HL-60 (cell line): ENCODE measurements at places on chromosomes 7 and 10.

- no peak for DNase-seq
These were observed 638.1 kb upstream of the CNTNAP2 start for GRCh38 chr7:145478541-145478940.

- DNase-seq, result no peak
These were observed 127.5 kb upstream of the ANKRD1 start for GRCh38 chr10:91048380-91048779.

DNA sequence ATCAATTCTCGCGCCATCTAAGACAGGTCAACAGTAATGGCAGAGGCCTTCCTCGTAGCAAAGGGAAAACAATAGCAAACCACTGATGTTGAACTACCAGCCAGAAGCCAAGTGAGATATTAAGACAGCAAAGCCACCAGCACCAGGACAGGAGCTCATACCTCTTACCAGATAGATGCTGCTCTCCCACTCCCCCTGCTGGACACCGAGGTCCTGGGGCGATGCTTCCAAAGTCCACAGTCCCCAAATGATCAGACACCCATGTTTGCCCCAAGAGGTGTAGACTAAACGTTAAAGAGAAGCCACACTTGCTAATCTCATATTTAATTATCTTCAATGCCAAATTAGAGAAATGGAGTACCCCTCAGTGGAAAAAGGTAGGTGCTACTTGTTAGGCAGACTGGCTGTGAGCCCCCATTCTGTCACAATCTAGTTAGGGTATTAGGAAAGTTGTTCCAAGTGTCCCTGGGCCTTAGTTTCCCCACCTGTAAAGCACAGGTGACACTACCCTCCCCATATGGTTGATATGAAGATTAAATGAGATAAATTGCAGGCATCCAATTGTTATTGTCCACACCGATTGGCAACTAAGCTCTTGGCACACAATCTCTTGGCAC is 39.9 kb downstream of the TOMM7 start:
- DNase-seq, result peak; percentile 65

- DNase-seq, result no peak
These were observed 201.7 kb downstream of the PHF14 start for GRCh38 chr7:11175371-11175770.

DNA sequence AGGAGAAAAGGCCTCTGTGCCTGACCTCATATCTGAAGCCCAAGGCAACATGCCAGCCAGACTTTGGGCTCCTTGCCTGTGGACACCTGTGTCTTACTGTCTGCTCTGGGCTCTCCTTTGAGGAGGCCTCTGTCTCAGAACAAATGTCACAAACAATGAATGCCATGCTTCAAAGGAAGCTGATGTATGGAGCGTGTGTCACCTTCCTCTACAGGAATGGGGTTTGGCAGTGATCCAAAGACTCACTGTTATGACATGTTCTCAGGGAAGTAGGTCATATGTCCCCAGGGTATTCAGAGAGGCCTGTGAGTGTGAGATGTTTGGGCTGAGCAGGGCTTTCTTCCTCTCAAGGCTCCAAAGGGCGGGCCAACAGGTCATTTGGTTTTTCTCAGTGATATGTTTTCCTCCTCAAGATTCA is 38.4 kb downstream of the PTPRE start:
- peak; percentile 82 for DNase-seq

DNA sequence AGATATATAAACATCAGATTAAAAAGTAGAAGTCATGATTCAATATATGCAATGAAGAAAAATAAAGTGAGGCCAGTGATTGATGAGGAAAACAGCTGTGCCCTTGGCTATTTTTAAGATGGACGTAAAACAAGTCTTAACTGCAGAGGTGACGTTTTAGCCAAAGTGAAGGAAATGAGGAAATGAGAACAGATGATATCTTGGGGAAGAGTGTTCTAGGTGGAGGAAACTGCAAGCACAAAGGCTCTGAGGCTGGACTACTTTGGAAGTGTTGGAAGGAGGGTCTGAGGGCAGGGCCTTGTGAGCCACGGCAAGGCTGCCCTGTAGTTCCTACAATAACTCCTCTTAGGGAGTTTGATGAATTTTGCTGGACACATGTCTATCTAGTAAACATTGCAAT is 140.5 kb upstream of the AKR1E2 start:
- DNase-seq, result no peak

DNA sequence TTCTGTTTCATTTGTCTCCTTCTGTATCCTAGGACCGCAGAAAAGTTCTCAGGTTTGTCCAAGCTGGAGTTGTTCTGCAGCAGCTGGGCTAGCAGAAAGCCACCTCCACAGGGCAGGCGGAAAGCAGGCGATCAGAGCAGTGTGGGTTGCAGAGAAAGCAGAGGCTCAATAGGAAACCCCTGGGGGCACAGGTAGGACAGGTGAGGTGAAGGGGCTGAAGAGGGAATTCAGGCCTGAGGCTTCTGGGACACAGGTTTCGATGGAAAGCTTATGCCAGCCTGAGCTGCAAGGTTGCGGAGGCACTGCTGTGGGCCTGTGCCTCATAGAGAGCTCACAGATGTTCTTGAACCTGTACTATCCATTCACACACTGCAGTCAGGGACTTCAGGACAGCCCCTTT is 194.9 kb upstream of the TPK1 start:
- no peak for DNase-seq

GRCh38 chr10:6365384-6365783 is 162.7 kb downstream of the PFKFB3 start:
- DNase-seq, result no peak

- no peak for DNase-seq
These were observed 23.1 kb downstream of the ZCCHC24 start for GRCh38 chr10:79422178-79422892.

DNA sequence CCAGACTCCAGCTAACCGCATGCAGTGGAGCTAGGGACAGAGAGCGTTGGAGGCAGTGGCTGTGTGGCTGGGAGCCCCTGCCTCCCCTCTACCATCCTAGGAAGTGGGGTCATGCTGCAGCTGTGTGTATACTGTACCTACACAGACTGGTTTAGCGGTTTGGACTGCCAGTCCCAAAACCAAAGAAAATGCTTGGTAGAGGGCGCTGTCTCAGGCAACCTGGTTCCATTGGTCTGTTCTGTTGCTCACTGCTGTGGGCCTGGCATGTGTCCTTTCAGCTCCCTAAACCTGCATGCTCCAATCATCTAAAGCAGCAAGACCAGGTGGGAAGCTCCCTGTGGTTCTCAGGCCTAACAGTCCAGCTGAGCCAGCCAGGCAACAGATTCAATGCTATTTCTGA is 4.5 kb downstream of the RBP4 start:
- DNase-seq, result no peak

DNA sequence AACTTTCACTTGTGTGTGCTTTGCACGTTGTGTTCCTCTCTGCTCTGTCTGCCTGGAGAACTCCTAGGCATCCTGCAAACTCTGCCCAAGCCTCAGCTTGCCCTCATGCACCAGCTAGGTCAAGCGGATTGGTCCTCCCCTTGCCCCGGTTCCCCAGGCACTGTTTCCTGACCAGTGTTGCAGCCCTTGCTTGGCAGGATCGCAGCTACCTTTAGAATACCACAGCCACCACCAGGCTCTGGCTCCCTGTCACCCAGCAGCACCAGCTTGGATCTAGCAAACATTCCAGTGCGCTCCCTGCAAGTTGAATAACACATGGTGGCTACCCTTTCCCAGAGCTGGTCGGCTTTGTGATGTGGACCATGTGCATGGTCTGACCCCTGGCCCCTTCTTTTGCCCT is 19.0 kb downstream of the ZMIZ1 start:
- DNase-seq, result no peak

DNA sequence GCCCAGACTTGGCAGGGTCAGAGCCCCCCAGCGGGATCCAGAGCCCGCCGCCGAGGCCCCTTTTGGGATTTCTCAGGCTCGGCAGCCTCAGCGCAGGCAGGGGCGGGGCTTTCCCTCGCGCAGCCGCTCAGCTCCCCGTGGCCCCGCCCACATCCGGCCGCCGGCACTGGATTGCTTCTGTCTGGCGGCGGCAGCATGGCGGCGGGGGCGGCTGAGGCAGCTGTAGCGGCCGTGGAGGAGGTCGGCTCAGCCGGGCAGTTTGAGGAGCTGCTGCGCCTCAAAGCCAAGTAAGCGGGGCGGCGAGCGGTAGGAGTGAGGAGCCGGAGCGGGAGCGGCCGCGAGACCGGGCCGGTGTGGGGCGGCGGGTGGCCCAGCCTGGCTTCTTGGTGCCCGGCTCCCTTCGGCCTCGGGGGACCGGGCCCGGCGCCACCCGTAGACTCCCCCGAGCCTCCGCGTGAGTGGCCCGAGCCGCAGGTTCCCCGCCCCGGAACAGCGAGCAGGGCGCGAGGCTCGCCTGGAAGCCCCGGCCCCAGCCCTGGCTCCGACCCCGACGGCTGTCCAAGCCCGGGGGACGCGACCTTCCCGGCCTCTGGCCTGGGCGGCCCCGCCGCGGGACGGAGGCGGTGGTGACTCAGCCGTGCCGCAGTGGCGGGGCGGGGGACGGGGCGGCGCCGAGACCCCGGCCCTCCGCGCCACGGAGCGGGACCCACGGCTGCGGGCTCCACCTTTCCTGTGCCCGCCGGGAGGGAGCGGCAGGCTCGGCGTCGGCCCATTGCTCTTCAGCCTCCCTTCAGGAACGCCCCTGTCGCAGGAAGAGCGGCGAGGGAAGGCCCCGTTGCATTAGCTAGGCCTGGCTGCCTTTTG is at the start of gene GLRX3:
Gene GLRX3, plus strand, starts transcription at position 166 of the 864 bp plus-strand sequence. Its CDS starts 30 bp downstream, at position 196.
- DNase-seq, result peak; percentile 79

DNA sequence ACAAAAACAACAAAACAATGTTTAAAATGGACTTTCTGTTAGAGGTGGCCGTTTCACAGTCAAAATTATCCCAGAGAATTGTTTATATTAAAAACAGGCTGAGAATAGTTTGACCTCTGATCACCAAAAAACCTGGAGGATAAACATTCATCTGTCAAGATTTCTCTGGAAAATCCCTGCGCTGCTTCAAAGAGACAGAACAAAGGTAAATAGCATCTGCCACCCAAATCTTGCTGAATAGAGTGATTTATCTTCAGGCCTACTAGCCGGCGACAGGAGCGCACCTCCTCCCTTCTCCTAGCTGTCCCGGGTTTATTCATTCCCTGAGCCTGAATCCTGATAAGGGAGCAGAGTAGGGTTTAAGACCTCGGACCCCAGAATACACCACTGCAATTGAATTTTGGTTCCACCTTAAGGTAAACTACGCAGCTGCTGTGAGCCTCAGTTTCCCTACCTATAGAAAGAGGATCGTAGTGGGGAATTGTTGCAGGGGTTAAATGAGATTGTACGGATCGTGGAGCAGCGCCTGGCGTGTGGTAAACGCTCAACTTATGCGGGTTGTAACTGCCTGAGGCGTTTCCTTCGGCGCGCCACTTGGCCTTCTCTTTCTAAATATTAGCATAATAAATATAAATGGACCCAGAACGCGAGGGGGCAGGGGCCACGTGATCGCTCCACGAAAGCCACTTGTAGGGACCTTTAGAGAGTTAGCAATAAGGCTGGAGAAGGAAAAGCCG is 498 bp upstream of the ST7 start:
- DNase-seq, result peak; percentile 60

- no peak for DNase-seq
These were observed 99.8 kb downstream of the KCNMA1 start for GRCh38 chr10:77537720-77538373.

DNA sequence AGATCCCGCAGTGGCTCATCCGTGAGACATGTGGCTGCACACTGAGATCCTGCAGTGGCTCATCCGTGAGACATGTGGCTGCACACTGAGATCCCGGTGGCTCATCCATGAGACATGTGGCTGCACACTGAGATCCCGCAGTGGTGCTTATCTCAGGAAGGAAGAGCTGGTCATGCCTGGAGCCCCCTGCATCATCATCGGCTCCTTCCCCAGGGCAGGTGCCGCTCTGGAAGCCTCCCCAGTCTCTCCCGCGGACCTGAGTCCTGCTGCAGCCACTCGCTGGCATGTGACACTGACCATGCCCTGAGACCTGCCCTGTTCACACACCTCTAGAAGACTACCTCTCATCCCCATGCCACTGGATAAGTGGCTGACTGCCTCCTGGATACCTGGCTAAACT is 181.3 kb downstream of the PTPRN2 start:
- no peak for DNase-seq

GRCh38 chr7:6198689-6199595 is 73.5 kb downstream of the CYTH3 start:
- no peak for DNase-seq

- no peak for DNase-seq
These were observed 1.7 kb downstream of the EGFR start for GRCh38 chr7:55020466-55020871.

DNA sequence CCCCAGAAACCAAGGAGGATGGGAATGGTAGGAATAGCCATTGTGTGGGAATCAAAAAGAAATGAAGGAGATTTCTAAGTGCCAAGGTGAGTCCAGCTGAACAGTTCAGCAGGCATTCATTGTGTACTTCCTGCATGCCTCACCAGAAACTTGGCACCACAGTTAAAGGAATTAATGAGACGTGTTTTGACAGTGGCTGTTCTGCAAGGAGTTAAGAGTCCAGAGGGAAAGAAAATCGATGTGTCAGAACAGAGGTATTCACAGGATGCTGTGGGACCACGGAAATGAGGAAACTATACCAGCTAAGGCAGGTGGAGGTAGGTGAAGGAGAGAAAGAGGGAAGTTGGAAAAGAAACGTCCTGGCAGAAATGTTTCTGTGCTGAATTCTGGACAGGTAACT is 78.1 kb downstream of the PRKCQ start:
- DNase-seq, result no peak

- DNase-seq, result no peak
These were observed 540.1 kb upstream of the FZD8 start for GRCh38 chr10:36182179-36182566.

DNA sequence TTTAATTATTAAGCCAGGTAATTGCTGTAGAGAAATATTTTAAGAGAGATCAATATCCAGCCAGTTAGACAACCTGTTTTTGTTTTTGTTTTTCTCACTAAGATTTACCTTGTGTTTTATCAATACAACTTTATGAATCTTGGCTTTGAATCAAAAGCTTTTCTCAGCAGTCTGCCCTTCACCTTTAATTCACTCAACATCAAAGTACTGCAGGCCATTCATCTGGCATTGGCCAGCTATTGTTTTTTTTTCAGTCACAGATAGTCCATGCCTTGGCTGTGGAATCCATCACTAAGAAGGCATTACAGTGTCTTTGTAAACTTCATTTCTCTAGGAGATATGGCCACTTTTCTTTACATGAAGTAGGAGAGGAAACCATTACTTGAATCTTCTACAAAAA is 20.2 kb downstream of the SGCE start:
- DNase-seq, result no peak

GRCh38 chr7:4665661-4666060 is 16.4 kb upstream of the FOXK1 start:
- DNase-seq, result no peak

DNA sequence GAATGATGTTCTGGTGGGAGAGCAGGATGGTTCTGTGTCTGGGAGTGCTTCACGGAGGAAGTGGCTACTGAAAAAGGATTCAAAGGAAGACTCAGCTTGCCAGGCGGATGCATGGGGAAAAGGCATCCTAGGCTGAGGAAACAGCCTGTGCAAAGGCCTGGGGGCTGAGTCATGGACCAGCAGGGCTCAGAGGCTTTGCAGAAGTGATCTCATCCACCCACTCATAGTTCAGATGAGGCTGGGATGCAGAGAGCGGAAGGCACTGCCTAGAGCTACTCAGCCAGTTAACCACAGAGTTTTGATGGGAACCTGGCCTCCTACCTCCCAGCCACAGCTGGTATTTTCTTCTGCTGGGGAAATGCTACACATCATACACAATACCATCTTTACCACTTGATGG is 15.8 kb upstream of the ADAMTS14 start:
- peak; percentile 66 for DNase-seq

GRCh38 chr7:73742753-73743641 is 4.4 kb upstream of the ABHD11 start:
- no peak for DNase-seq

GRCh38 chr7:24864214-24864817 is 107.1 kb upstream of the GSDME start:
- DNase-seq, result no peak
